ENCODE measurements at places on chromosomes 6 and 20. TPM values are rescaled to one million over a fixed set of nuclear protein-coding genes. Genes with fewer than 3 reads are reported as not detected.

DNA sequence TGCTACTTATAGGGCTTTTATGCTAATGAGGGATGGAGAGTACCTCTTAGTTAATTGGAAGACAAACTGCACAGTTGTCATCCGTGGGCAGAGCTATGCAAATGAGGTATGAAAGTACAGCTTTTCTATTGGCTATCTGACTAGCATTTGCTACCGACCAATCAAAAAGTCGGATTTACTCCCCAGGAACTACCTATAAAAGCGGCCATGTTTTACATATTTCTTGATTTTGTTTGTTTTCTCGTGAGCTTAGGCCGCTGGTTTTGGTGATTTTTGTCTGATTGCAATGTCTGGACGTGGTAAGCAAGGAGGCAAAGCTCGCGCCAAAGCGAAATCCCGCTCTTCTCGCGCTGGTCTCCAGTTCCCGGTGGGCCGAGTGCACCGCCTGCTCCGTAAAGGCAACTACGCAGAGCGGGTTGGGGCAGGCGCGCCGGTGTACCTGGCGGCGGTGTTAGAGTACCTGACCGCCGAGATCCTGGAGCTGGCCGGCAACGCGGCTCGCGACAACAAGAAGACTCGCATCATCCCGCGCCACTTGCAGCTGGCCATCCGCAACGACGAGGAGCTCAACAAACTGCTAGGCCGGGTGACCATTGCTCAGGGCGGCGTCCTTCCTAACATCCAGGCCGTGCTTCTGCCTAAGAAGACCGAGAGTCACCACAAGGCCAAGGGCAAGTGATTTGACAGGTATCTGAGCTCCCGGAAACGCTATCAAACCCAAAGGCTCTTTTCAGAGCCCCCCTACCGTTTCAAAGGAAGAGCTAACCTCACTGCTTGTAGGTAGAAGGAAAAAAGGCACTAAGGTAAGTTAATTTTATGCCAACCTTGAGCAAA, 36.9 kb downstream of the HFE start:
- H3K4me1 ChIP-seq = peaks cover 24% of the 10 kb centered on the region
- H3K27me3 ChIP-seq = no peaks in the 10 kb centered on the region
- peak overlapping the region; percentile 76 for H3K4me3 ChIP-seq
- peak overlapping the region; percentile 99 for H3K27ac ChIP-seq
- peak; percentile 87 for DNase-seq
- H3K36me3 ChIP-seq = peaks cover 21% of the 10 kb centered on the region

DNA sequence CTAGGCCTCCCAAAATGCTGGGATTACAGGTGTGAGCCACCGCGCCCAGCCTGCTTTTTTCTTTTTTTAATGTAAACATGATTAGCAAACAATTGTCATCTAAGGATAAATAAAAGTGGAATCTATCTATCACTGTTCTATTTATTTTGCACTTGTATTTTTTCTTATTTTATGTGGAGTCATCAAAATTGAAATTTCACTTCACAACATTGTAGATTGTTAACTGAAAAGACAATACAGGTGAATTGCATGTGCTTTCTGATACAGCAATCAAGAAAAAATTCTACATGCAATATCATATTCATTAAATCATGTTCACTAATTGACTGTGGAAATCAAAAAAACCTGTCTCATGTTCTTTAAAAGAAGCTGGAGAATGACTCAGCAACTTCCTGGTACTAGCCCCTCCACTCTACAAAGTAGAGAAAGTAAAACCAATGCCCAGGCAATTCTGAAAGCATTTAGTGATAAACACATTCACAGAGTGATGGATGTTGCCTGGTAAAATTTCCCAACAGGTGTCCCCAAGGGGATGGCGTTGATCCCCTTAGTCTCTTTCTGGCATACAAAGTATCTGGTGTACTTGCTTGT, 10.7 kb upstream of the RFX6 start:
- H3K27me3 ChIP-seq = peaks cover 3% of the 10 kb centered on the region
- no peaks in the 10 kb centered on the region for H3K4me1 ChIP-seq
- H3K27ac ChIP-seq = no peak overlapping the region
- no peak overlapping the region for H3K4me3 ChIP-seq
- DNase-seq = no peak

- peaks cover 15% of the 10 kb centered on the region for H3K4me1 ChIP-seq
- no peaks in the 10 kb centered on the region for H3K27me3 ChIP-seq
- no peak for DNase-seq
These were observed 270 bp downstream of the PLEKHG1 start for GRCh38 chr6:150600010-150600300.

DNA sequence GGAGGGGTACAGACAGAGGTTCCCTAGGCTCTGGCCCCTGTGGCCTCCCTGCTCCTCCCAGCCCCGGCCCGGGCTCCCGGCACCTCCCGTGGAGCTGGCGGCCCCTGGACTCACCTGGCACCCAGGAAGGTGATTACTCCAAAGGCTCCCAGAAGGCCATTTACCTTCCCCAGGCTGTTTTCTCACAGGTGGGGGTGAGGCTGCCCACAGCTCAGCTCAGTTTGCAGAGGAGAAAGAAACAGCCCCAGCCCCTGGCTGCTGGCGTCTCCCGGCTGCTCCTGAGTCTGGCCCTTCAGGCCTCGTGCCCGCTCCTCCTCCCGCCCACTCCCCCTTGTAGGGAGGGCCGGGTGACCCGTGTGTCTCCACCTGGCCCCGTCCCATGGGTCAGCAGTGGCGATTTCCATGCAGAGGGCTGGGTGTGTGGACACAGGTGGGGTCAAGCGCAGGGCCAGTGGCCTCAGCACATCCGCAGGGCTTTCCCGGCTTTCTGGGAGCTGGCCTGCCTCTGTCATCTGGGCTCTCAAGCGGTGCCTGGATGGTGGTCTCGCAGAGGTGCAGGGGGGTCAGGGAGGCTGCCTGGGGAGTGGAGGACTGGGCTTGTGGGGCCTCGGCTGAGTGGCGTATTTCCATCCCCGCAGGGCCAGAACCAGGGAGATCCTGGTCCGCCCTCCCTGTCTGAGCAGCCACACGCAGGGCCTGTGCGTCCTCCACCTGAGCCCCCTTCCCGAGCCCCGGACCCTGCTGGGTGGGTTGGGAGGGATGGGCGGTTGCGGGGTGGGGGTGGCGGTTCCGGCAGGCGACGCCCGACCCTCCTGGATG, 20.2 kb upstream of the GATA5 start:
- H3K27me3 ChIP-seq = no peaks in the 10 kb centered on the region
- no peak overlapping the region for H3K4me3 ChIP-seq
- no peak for DNase-seq
- H3K36me3 ChIP-seq = no peaks in the 10 kb centered on the region
- peak overlapping the region; percentile 47 for H3K27ac ChIP-seq

GRCh38 chr6:74606582-74607071, 599.2 kb downstream of the COL12A1 start:
- no peak for DNase-seq
- H3K4me3 ChIP-seq = no peak overlapping the region
- no peak overlapping the region for H3K27ac ChIP-seq
- no peaks in the 10 kb centered on the region for H3K36me3 ChIP-seq

- no peaks in the 10 kb centered on the region for H3K27me3 ChIP-seq
- no peaks in the 10 kb centered on the region for H3K4me1 ChIP-seq
- H3K4me3 ChIP-seq = no peak overlapping the region
- H3K36me3 ChIP-seq = no peaks in the 10 kb centered on the region
- no peak for DNase-seq
- no peak overlapping the region for H3K27ac ChIP-seq
These were observed 177.3 kb downstream of the COL9A1 start for GRCh38 chr6:70125602-70126001.

- no peak overlapping the region for H3K4me3 ChIP-seq
- no peak for DNase-seq
- H3K27ac ChIP-seq = no peak overlapping the region
- no peaks in the 10 kb centered on the region for H3K36me3 ChIP-seq
- no peaks in the 10 kb centered on the region for H3K4me1 ChIP-seq
These were observed 205.8 kb downstream of the CDKAL1 start for GRCh38 chr6:20740088-20740487.

Gene CPNE1
- 179 TPM for total RNA-seq

Gene ANKRD66
- not detected for total RNA-seq

Gene PSORS1C1
- total RNA-seq = 8.2 TPM

Gene TMEM170B
- total RNA-seq = 9.2 TPM

Gene POU3F2
- total RNA-seq = not detected

Gene GUCA1A
- not detected for total RNA-seq

Gene GABRR1
- not detected for total RNA-seq

Measured in upper lobe of right lung (tissue), 1 donor.